Fibroblast of the aortic adventitia (primary cell): ENCODE measurements at places on chromosomes 2 and 18. TPM values are rescaled to one million over a fixed set of nuclear protein-coding genes. Genes with fewer than 3 reads are reported as not detected.
A peak's percentile ranks its signal among the peaks of the same experiment; 100 is the strongest.

DNA sequence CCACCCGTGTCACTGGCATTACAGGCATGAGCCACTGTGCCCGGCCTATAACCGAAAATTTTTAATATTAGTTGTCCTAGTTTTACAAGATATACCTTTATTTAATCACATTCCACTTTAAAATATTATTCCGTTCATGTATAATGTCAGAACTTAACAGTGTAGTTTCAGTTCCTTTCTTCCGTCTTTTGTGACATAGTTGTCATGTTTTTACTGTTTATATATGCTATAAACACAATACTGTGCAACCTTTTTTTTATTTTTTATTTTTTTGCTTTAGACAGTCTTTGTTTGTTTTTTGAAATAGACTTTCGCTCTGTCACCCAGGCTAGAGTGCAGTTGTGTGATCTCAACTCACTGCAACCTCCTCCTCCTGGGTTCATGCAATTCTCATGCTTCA lies 129.5 kb upstream of the TTC27 start:
- no peak for DNase-seq

SELENOI gene
- total RNA-seq, result 13.1 and 14.6 TPM in 2 replicates

DNA sequence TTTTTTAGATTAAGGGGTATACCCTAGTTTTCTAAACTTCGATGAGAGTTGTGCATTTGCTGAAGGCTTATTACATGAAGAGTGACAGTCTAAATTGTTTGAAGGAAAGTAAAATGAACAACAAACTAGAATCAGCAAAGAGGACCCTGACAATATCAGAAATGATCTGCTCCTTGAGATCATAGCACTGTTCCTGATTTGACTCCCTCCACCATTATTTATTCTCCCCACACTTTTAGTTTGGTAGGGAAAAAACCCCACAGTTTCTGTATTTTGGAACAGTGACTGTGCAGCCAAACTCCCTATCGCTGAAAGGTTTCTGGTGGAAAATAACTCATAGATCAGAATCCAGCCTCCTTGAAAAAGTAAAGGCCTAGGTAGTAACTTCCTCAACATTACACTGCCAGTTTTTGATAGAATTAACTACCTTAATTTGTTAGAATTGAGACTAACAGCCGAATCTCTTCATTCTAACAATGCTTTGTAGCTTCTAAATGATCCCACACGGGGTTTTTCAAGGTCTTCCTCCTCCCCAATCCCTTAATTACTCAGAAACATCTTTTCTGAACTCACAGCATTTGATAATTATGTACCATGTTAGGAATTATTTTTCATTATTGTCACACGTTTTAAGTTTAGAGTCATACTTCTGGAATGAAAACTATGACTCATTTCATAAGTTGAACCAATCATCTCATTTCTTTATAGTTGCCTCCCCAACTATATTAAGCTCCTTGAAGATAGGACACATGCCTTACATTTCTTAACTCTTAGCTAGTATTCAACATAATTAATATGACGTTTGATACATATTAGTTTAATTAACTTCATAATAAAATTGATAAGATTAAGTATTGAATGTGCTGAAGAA lies 2.9 kb downstream of the MYL12A start:
- peak; percentile 87 for DNase-seq

- DNase-seq, result no peak
Observed at GRCh38 chr2:99085421-99085820, 56.1 kb upstream of the C2orf15 start.

GRCh38 chr2:112916145-112916571 lies 5.2 kb downstream of the IL37 start:
- no peak for DNase-seq

ANKRD29 gene
- total RNA-seq, result 6.1 and 17.4 TPM in 2 replicates
